Small intestine (tissue), 16 donors: ENCODE measurements at places on chromosomes 2 and 18. TPM values are rescaled to one million over a fixed set of nuclear protein-coding genes. Genes with fewer than 3 reads are reported as not detected.
A peak's percentile ranks its signal among the peaks of the same experiment; 100 is the strongest.

SCN7A gene
- polyA plus RNA-seq, result 0.27 TPM

DNA sequence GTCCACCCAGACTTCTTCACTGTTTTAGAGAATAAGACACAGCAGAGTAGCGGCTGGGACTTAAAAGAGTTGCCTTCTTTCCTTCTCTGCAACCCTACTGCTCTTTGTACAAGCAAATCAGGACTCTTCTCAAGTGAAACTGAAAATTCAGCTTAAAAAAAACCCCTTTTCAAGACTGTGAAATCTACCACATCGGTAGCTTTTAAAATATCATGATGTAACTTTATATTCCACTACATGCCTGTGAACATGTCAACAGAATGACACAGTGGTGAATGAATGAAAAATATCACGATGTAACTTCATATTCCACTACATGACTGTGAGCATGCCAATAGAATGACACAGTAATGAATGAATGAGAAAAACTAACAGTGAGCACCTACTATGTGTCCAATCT is 53.4 kb downstream of the TCF4 start:
- H3K27ac ChIP-seq, result no peak overlapping the region
- no peak overlapping the region for H3K4me3 ChIP-seq
- H3K27me3 ChIP-seq, result no peaks in the 10 kb centered on the region
- DNase-seq, result no peak
- no peaks in the 10 kb centered on the region for H3K36me3 ChIP-seq

- no peaks in the 10 kb centered on the region for H3K36me3 ChIP-seq
- H3K27ac ChIP-seq, result no peak overlapping the region
- H3K27me3 ChIP-seq, result peaks cover 7% of the 10 kb centered on the region
- H3K4me1 ChIP-seq, result peaks cover 6% of the 10 kb centered on the region
- DNase-seq, result no peak
These were observed 2.7 kb downstream of the TNS1 start for GRCh38 chr2:218000136-218000535.

- no peak overlapping the region for H3K4me3 ChIP-seq
- H3K27ac ChIP-seq, result no peak overlapping the region
- H3K36me3 ChIP-seq, result no peaks in the 10 kb centered on the region
- H3K4me1 ChIP-seq, result peaks cover 6% of the 10 kb centered on the region
- DNase-seq, result no peak
These were observed 110.7 kb downstream of the SH3RF3 start for GRCh38 chr2:109239720-109240119.

DNA sequence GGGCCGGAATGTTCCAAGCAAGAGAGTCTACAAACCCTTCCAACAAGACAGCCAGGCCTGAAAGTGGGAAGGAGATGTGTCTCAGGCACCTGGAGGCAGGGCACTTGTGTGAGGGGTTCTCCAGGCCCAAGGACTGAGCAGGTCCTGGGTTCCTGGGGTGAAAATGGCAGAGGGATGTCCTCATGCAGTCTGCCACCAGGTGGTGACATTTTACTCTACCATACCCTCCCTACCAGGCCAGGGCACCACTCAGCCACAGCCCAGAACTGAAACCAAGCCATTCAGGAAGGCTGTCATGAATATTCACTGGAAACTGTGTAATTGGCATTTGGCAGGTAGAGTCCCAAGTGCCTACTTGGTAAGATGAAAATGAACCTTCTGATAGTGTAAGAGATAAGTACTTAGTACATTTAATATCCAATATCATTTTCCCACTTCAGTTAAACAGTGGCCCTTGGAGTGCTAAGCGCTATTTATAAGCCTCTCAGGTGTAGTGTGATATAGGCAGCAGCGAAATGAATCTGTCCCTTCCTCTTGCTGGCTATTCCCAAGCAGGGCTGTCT is 185.1 kb downstream of the MYO5B start:
- no peaks in the 10 kb centered on the region for H3K4me1 ChIP-seq
- no peaks in the 10 kb centered on the region for H3K27me3 ChIP-seq
- DNase-seq, result peak; percentile 68
- no peak overlapping the region for H3K27ac ChIP-seq
- no peaks in the 10 kb centered on the region for H3K36me3 ChIP-seq

DNA sequence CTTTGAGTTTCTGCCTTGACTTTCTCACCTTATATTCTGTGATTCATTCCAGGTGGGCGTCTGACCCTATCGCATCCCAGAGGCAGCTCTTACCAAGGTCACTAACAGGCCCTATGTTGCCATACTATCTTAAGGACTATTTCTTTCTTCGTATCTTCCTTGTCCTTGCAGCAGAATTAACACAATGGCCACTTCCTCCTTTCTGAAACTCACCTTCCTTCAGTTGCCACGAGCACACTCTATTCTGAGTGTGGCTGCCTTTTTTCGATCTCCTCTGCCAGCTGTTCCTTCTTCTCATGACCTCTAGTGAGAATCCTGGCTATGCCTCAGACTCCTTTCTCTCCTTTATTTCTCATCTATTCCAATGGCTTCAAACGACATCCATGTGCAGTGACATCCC is 160.4 kb upstream of the CCDC195 start:
- no peak overlapping the region for H3K4me3 ChIP-seq
- H3K36me3 ChIP-seq, result no peaks in the 10 kb centered on the region
- H3K27ac ChIP-seq, result no peak overlapping the region

GRCh38 chr2:134713176-134713575 is 5.6 kb downstream of the TMEM163 start:
- H3K27me3 ChIP-seq, result peaks cover 18% of the 10 kb centered on the region
- no peak overlapping the region for H3K27ac ChIP-seq
- no peaks in the 10 kb centered on the region for H3K4me1 ChIP-seq

GRCh38 chr2:38466876-38467767 is 90.0 kb upstream of the ATL2 start:
- no peak for DNase-seq
- H3K36me3 ChIP-seq, result no peaks in the 10 kb centered on the region
- H3K4me3 ChIP-seq, result no peak overlapping the region
- H3K27me3 ChIP-seq, result no peaks in the 10 kb centered on the region
- peak overlapping the region; percentile 29 for H3K27ac ChIP-seq
- peaks cover 8% of the 10 kb centered on the region for H3K4me1 ChIP-seq

IL1R1 gene
- 18.4 TPM for polyA plus RNA-seq

GPR155 gene
- polyA plus RNA-seq, result 0.22 TPM

GRCh38 chr2:218375212-218375611 is 6.9 kb upstream of the SLC11A1 start:
- H3K36me3 ChIP-seq, result no peaks in the 10 kb centered on the region
- DNase-seq, result no peak
- H3K4me3 ChIP-seq, result no peak overlapping the region
- H3K27ac ChIP-seq, result no peak overlapping the region
- no peaks in the 10 kb centered on the region for H3K27me3 ChIP-seq
- no peaks in the 10 kb centered on the region for H3K4me1 ChIP-seq

SGPP2 gene
- polyA plus RNA-seq, result 4.0 TPM

PLGLB2 gene
- 1.8 TPM for polyA plus RNA-seq

- H3K27ac ChIP-seq, result no peak overlapping the region
- no peaks in the 10 kb centered on the region for H3K27me3 ChIP-seq
- no peaks in the 10 kb centered on the region for H3K36me3 ChIP-seq
- no peak overlapping the region for H3K4me3 ChIP-seq
These were observed 90.0 kb upstream of the OTOS start for GRCh38 chr2:240230291-240230931.

SLC16A14 gene
- 0.27 TPM for polyA plus RNA-seq

- H3K4me3 ChIP-seq, result no peak overlapping the region
- no peaks in the 10 kb centered on the region for H3K27me3 ChIP-seq
- peaks cover 10% of the 10 kb centered on the region for H3K36me3 ChIP-seq
- no peaks in the 10 kb centered on the region for H3K4me1 ChIP-seq
- no peak overlapping the region for H3K27ac ChIP-seq
- DNase-seq, result peak; percentile 49
These were observed 66.8 kb upstream of the DNER start for GRCh38 chr2:229780856-229781773.

CSRNP3 gene
- polyA plus RNA-seq, result 0.90 TPM

VIT gene
- polyA plus RNA-seq, result not detected

DNA sequence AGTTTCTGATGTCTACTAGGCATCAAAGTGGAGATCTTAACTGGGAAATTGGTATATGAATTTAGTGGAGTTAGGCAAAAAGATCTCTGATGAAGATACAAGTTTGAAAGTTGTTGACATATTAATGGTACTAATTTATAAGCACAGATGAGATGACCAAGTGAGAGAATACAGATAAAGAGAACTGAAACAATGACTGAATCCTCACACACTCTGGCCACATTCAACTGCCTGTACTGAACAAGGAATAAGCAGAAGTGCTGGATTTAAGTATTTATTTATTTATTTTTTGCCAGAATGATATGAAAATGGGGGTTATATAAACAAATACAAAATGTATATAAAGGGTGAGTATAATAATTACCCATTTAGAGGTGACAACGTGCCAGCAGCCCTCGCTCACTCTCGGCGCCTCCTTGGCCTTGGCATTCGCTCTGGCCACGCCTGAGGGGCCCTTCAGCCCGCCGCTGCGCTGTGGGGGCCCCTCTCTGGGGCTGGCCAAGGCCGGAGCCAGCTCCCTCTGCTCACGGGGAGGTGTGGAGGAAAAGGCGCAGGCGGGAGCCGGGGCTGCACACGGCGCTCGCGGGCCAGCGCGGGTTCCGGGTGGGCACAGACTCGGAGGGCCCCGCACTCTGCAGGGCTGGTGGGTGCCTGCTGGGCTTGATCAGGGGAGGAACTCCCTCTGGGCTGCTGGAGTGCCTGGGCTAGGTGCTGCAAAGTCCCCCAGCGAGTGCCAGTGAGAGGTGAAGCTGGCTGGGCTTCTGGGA is 1363.9 kb upstream of the CRIM1 start:
- H3K36me3 ChIP-seq, result no peaks in the 10 kb centered on the region
- no peak for DNase-seq
- H3K4me3 ChIP-seq, result no peak overlapping the region
- no peaks in the 10 kb centered on the region for H3K4me1 ChIP-seq
- H3K27ac ChIP-seq, result no peak overlapping the region

DNA sequence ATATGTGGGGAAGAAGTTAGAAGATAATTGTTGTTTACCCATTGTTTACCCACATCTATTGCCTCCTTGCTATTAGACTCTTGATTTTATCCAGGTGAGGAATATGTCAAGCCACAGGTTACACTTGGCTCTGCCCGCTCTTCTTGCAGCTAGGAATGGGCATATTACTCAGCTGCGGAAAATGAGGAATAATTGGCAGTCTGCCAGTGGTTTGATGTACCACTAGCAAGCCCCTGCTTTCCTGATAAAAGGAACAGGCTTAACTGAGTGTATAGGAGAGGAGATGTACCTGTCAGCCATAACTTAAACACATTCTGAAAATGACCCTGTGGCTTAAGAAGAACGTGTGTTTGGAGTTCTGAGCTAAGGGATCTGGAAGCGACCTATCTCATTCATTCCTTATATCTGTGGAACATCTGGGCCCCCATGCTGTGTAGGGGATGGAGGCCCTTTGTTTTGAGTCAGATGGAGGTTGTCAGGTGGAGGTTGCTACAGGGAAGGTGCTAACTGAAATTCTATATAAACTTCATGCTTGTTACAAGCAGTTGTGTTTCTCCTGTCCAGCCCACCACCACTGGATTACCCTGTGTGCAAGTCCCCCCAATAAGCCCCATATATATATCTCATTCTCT is 4.6 kb upstream of the FMNL2 start:
- H3K4me1 ChIP-seq, result no peaks in the 10 kb centered on the region
- H3K27me3 ChIP-seq, result no peaks in the 10 kb centered on the region
- H3K27ac ChIP-seq, result no peak overlapping the region
- DNase-seq, result no peak
- H3K36me3 ChIP-seq, result no peaks in the 10 kb centered on the region

GRCh38 chr2:109345091-109345490 is 216.1 kb downstream of the SH3RF3 start:
- H3K4me1 ChIP-seq, result no peaks in the 10 kb centered on the region
- H3K4me3 ChIP-seq, result no peak overlapping the region
- DNase-seq, result no peak
- no peaks in the 10 kb centered on the region for H3K36me3 ChIP-seq
- no peak overlapping the region for H3K27ac ChIP-seq

RIT2 gene
- polyA plus RNA-seq, result not detected

- no peak for DNase-seq
- H3K36me3 ChIP-seq, result no peaks in the 10 kb centered on the region
- no peak within 1 kb of the TSS for H3K27ac ChIP-seq
These were observed at the start of gene OTOF for GRCh38 chr2:26477911-26478253. TSS of gene OTOF (minus strand) at chr2:26478124.

DNA sequence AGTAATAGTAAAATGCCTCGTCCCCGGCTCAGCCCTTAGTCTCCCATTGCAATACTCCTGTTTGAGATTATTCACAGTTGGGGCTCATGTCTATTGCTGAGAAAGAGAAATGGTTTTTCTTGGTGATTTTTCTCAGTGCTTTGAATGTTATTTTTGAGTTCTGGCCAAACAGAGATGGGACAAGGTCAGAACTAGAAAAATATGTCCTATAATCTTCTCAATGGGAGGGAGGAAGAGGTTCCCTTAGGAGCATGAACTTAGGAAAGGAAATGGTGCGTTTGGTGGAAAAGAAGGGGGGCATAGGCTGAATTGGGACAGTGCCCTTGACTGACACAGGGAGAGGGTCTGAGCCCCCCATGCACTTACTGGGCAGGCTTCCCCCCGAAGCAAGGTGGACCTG is 133.8 kb downstream of the AGAP1 start:
- no peak for DNase-seq
- H3K4me1 ChIP-seq, result no peaks in the 10 kb centered on the region
- H3K27me3 ChIP-seq, result no peaks in the 10 kb centered on the region

- H3K27ac ChIP-seq, result peak overlapping the region; percentile 46
- no peak overlapping the region for H3K4me3 ChIP-seq
- peaks cover 23% of the 10 kb centered on the region for H3K4me1 ChIP-seq
- DNase-seq, result no peak
These were observed 282.8 kb downstream of the NBAS start for GRCh38 chr2:15278296-15278695.

RASGRP3 gene
- polyA plus RNA-seq, result 1.6 TPM

UCN gene
- polyA plus RNA-seq, result 0.76 TPM

GRCh38 chr2:2992634-2993033 is 385.0 kb downstream of the EIPR1 start:
- H3K4me1 ChIP-seq, result no peaks in the 10 kb centered on the region
- no peak overlapping the region for H3K27ac ChIP-seq
- H3K27me3 ChIP-seq, result no peaks in the 10 kb centered on the region
- H3K4me3 ChIP-seq, result no peak overlapping the region
- no peaks in the 10 kb centered on the region for H3K36me3 ChIP-seq
- DNase-seq, result no peak

DNA sequence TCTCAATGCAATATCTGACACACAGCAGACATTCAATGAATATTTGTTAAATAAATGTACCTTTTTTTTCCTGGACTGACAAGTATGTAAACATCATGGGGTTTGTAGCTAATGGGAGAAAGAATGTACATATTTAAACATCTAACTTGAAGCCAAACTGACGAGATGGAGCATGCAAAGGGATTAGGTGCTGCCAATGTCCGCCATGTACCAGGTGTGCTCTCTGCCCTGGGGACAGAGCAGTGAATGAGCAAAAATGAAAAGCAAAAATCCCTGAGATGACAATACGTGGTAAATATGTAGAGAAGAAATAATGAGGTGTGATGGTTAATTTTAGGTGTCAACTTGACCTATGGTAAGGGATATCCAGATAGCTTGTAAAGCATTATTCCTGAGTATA is 247.4 kb upstream of the CELF4 start:
- no peaks in the 10 kb centered on the region for H3K27me3 ChIP-seq
- H3K36me3 ChIP-seq, result no peaks in the 10 kb centered on the region
- DNase-seq, result no peak
- H3K4me1 ChIP-seq, result no peaks in the 10 kb centered on the region
- H3K4me3 ChIP-seq, result no peak overlapping the region
